ENCODE measurements at places on chromosomes 3 and 15.

DNA sequence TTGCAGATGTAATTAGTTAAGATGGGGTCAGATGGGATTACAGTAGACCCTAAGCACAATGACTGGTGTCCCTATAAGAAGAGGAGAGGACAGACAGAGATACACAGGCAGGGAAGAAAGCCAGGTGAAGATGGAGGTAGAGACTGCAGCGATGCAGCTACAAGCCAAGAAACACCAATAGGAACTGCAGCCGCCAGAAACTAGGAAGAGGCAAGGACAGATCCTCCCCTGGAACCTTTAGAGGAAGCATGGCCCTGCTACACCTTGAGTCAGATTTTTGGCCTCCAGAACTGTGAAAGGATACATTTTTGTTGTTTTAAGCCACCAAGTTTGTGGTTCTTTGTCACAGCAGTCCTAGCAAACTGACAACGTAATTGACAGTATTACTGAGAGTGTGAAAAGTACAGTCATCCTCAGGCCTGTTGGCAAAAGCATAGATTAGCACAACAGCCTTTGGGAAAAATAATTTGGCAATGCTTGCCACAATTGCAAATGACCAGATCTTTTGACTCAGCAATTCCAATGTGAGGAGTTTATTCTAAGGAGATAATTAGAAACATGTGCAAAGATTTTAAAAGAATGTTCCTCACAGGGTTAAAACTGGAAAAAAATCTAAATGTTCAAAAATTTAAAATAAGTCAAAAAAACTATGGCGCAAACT, 82.6 kb upstream of the TJP1 start:
- no peak for DNase-seq

DNA sequence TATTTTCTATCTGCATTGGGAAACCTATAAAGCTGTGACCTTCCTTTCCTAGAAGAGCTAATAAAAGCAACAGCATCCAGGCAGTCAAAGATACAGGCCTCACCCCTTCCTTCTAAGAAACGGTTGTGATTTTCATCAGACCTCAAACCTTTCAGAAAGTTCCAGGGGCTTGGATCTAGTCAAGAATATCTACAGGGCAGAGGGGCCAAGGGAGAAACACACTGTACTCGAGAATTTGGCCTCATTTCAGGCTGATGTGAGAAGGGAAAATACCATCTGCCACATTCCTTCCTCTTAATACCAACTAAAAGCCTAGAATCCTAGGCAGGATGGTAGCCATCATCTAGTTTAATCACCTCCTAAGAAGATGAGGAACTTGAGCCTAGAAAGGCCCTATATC, 24.5 kb upstream of the BCL6 start:
- DNase-seq = no peak

- no peak for DNase-seq
These were observed 16.3 kb downstream of the SLC9A9 start for GRCh38 chr3:143831994-143832393.

DNA sequence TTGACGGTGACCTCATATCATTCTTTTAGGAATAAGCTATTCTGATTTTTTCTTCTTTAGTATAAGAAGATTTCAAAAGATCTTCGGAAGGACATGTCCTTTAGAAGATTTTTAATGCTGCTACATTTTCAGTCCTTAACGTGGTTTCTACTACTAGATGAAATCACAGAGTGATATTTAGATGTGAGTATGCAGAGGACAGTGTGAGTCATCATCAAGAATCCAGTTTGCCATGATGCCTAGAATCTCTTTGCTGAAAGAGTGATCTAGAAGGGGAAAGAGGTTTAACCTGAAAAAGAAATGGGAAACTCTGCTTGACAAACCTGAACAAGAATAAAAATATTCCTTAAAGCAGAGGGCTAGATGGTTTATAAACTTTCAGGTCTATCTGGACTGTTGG, 43.2 kb downstream of the SLC7A14 start:
- DNase-seq = no peak

DNA sequence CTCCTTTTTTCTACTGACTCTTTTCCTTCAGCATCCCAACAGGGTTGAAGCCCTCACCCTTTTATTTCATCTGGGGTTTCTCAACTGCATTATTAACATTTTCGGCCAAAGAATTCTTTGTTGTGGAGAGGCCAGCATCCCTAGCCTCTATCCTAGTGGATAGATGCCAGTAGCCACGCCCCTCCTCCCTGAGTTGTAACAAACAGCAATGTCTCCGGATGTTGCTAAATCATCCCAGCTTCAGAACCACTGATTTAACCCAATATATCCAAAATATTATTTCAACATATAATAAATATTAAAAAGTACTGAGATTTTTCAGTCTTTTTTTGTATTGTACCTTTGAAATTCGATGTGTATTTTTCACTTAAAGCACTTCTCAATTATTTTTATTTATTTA, 2.0 kb upstream of the RNF111 start:
- no peak for DNase-seq

GRCh38 chr3:193968380-193968974, 167.5 kb upstream of the HES1 start:
- no peak for DNase-seq

Measured in stimulated activated CD4-positive, alpha-beta T cell treated with anti-CD3 and anti-CD28 coated beads, Interleukin-1b, Interleukin-23, amount 100 ng/mL, for 4 hours (primary cell).